ENCODE measurements at places on chromosomes 11 and 22.
A peak's percentile ranks its signal among the peaks of the same experiment; 100 is the strongest.

- no peak for DNase-seq
These were observed 55.3 kb downstream of the ZNF143 start for GRCh38 chr11:9516113-9516512.

- peak; percentile 88 for DNase-seq
These were observed at the start of gene TESMIN for GRCh38 chr11:68751331-68751856. Gene TESMIN (minus strand): TSS chr11:68751520. CDS start chr11:68750660, 860 bp downstream.

DNA sequence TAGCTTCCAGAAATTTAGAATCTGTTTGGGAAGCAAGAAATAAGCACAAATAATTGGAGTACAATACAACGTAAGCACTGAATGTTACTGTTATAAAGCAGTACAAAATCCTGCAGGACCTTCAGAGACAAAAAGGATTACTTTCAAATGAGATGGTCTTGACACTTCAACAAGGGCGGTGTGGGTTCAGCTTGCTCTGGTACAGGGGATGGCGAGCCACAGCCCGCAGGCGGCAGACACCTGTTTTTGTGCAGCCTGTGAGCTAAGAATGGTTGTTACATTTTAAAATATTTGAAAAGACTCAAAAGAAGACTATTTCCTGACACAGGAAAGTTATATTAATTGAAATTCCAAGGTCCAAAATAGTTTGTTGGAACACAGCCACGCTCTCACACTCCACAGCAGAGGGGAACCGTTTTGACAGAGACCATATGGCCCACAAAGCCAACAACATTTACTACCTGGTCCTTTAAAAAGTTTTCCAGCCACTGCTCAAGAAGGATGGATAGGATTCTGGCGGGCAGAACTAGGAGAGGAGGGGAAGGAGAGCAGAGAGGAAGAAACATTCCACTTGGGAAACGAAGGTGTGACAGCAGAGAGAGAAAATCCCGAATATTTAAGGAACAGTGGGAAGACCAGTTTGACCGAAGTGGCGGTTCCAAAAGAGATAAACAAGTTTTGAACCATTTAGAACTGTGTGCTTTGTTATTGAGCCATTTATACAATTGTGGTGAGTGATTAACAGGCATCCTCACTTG lies 6.3 kb downstream of the PRDM10 start:
- no peak for DNase-seq

DNA sequence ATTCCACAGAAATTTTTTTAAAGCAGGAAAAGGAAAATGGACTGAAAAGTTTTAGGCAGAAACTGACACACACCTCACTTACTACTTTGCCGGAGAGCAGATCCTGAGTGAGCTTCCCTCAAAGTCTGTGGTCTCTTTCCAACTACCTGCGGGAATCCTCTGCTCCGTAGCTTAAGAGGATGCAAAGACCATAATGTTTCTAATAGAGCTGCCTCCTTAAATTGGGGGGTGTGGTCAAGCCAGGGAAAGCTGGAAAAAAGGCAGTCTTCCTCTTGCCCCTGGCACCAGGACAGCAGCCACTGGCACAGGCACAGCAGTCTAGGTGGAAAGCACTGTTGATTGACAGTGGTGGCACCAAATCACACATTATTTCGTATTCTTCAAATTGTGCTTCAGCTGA lies at the start of gene ETS1:
TSS of gene ETS1 (minus strand) at position 144 of the 400 bp plus-strand sequence. CDS start 14,428 bp downstream, outside the sequence.
- DNase-seq = no peak

- no peak for DNase-seq
These were observed 133.4 kb downstream of the EHF start for GRCh38 chr11:34754171-34754823.

GRCh38 chr11:103480421-103480820 lies 371.2 kb downstream of the DYNC2H1 start:
- DNase-seq = no peak

Measured in stimulated activated CD8-positive, alpha-beta memory T cell treated with anti-CD3 and anti-CD28 coated beads, Interleukin-7, amount 100 ng/mL, for 1 hour (primary cell).